ENCODE measurements at places on chromosomes 4 and X. TPM values are rescaled to one million over a fixed set of nuclear protein-coding genes. Genes with fewer than 3 reads are reported as not detected.

PNMA6A gene
- 2.1 TPM for total RNA-seq

NXF2 gene
- not detected for total RNA-seq

ADRA2C gene
- 14.5 TPM for total RNA-seq

GPR173 gene
- total RNA-seq = 2.9 TPM

SLC9B2 gene
- 16.2 TPM for total RNA-seq

CTAG2 gene
- not detected for total RNA-seq

SUPT20HL1 gene
- not detected for total RNA-seq

MCF2 gene
- total RNA-seq = 34.4 TPM

CYTL1 gene
- total RNA-seq = 5.7 TPM

CNKSR2 gene
- 9.4 TPM for total RNA-seq

EREG gene
- 0.42 TPM for total RNA-seq

- peak; percentile 75 for DNase-seq
These were observed 541.4 kb upstream of the BOD1L1 start for GRCh38 chr4:14168919-14169318.

DNA sequence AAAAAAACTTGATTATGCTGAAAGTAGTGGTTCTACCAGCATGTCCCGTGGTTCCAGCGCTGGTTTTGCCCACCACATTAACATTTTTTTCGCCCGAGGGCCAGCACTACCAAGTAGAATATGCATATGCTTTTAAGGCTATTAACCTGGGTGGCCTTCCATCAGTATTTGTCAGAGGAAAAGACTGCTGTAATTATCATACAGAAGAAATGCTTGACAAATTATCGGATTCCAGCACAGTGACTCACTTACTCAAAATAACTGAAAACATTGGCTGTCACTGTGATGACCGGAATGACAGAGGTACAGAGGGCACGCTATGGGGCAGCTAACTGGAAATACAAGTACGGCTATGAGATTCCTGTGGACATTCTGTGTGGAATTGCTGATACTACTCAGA, 34.6 kb downstream of the PRPS2 start:
- no peak for DNase-seq

DNA sequence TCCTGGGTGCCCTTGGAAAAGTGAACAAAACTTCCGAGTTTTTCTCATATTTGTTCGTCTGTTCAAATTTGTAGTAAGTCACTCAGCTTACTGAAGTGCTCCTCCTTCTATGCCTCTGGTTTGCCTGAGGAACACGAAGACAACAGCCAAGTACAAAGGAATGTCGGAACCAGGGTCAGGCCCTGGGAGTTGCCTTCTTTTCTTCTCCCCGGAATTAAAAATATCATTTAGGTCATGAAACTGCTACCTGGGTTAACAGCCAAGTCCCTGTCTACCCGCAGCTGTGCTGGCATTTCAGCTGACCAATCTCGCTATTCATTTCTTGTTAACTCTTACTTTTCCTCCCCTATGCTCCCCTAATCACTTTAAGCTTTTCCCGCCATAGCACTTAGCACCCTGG, 137.6 kb upstream of the TEX13D start:
- no peak for DNase-seq

GRCh38 chr4:140367738-140368137, 5.7 kb upstream of the SCOC start:
- DNase-seq = no peak

DNA sequence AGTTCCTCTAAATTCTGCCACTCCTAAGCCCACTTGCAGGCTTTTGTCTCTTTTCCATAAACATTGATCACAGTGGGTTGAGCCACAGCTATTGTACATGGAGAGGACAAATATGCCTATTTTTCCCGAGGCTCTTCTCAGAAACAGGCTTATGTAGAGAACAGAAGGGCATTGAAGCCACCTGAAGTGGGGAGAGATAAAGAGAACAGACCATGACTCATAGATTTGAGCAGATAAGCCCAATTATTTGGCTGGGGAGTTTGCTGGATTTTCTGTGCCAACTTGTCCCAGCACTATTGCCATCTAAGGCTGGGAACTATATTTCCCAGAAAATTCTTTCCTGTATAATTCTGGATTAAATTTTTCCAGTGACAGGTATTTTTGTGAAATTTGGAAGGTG, 446.1 kb upstream of the RPS6KA3 start:
- DNase-seq = no peak

DNA sequence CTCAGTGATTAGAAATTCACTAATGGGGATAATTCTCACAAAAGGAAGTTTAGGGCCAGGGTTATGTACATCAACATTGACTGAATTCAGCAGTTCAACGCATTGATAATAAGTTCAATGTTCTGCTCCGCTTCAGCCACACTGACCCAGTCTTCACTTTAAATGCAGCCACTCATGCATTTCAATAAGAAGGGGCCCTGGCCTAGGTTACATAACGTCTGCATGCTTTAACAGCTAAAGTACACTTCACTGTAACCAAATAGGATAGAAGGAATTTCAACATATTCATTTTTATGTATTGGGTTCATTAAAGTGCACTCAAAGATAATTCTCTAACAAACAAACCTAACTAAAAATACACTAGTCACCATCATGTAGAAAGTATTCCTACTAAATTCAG, 12.8 kb upstream of the TSPAN7 start:
- no peak for DNase-seq

DNA sequence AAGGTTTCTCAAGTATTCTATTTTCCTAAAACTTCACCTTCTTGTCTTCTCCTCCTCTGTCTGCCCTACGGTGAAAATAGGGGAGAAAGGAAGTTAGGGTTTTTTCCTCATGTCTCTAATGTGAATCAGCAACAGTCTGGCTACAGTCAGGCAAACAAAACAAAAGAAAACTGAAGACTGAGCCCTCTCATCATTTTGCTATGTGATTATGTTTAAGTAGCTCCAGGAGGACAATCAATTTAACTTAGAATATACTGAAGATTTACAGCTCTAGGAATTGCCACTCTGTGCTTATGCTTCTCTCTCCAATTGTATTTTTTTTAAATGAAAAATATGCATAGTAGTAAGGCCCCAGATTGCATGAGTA, 316.2 kb downstream of the GPAT3 start:
- no peak for DNase-seq

DNA sequence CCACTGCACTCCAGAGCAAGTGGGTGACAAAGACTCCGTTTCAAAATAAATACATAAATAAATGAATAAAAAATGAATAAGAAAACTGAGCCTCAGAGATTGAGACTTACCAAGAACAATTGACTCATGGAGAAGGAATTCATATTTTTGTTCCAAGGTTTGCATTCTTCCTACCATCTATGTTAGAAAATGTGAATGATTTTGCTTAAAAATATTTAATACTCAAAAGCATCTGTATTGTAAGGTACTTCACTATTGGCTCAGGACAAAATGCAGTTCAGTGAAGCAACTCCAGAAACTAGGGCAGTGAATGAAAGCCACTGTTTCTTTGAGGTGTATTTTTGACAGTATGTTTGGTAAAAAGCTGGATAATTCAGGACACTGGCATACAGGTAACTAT, 54.1 kb downstream of the XAGE2 start:
- no peak for DNase-seq

- DNase-seq = no peak
These were observed 428.2 kb downstream of the ADAM29 start for GRCh38 chr4:175346376-175346775.

GRCh38 chr4:73676861-73677323, 56.7 kb upstream of the RASSF6 start:
- DNase-seq = peak; percentile 29

- no peak for DNase-seq
These were observed 6.8 kb upstream of the RHOH start for GRCh38 chr4:40190019-40190418.

DNA sequence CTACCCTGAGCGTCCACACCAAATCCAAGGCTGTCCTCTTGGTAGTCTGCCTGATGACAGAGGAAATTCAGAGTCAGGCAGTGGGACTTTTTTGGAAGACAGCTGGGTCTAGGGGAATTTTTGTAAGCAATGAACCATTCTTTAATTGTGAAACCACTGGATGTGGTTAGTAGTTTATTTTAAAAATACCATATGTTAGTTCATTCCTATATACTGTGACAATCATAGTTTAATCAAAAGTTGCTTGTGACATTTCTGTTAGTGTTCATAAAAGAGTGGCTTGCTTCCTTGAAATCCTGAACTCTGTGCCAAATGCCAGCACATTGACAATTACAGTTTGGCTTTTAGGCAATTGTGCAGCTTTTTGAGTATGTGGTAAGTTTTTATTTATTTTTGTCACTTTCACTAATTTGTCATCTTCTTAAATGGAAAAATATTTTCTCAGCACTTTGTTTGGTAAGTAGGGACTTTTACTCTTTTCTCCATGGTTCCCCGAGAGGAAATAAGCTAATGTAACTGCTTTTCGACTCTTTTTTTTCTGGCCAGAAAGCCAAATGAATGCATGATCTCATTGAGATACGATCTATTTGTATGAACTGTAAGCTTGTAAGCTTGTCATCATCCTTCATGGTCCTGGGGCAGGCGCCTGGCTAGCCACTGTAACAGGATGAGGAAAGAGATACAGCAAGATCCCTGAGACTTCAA, 72.6 kb upstream of the SLC4A4 start:
- DNase-seq = no peak

- DNase-seq = no peak
These were observed 41.2 kb upstream of the ENOX2 start for GRCh38 chrX:130944230-130944629.

DNA sequence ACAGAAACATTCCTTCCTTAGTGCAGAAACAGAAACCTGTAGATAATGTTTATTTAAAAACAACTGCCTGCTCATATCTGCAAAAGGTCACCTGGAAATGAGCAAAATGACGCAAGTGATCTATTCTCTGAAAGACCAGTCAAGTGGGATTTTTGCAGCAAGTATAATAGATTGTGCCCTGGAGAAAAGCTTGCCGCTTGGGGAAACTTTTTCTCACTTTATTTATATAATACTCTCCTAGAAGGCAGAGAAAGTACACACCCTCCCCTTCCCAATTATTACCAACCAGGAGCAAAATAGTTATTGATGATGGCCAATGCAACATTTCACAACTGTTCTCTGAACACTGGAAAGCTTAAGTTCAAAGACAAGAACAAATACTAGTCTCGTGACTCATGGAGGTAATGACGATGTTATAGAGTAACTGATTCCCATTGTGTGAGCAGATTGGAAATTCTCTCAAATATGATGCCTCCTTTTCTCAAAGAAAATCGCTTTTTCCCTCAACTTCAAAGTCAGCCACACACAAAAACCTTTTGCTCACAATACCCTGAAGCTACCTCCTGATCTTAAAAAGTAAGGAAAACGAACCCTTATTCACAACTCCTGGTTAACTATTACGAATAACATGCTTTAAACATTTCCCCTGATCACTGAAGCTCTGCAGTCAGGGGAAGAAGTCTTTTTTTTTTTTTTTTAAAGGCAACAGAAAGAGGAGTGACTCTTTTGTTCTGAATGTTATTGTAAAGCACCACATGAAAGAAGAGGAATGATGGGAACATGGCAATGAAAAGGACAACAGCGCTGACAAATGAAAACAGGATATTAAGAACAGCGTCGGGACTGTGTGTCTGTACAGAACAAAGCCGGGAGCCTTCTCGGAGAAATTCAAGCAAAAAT, 41.0 kb downstream of the MID1 start:
- DNase-seq = no peak

GRCh38 chr4:25112995-25113380, 47.3 kb downstream of the SEPSECS start:
- no peak for DNase-seq

DNA sequence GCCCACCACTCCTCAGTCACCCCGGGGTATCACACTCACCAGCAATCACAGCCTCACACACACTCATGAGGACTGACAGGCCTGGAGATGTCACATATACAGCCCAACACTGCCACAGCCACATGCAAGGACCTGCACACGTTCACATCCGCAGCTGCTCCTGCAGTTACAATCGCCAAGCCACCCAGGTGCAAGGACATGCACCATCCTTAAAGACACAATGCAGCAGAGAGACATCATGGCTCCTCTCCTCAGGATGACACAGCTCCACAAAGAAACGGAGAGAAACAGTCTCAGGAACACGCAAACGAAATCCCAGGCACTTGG, 1.1 kb downstream of the PCSK1N start:
- no peak for DNase-seq

GRCh38 chr4:99013402-99013843, 17.9 kb downstream of the METAP1 start:
- no peak for DNase-seq

- no peak for DNase-seq
These were observed 101.5 kb downstream of the MGST2 start for GRCh38 chr4:139767168-139767567.

DNA sequence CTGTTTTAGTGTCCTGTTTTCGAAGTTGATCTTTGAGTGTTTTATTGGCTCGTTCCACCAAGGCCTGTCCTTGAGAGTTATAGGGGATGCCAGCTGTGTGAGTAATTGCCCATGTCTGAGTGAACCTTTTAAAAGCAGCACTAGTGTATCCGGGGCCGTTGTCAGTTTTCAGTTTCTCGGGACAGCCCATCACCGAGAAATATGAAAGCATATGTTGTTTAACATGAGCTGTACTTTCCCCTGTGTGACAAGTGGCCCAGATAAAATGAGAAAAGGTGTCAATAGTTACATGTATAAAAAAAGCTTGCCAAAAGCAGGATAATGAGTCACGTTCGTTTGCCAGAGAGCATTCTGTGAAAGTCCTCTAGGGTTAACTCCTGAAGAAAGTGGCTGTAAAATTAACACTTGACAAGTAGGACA, 48.6 kb upstream of the RASSF6 start:
- peak; percentile 56 for DNase-seq

GRCh38 chr4:77856152-77856551, 6.5 kb upstream of the MRPL1 start:
- DNase-seq = no peak

- DNase-seq = no peak
These were observed 180.8 kb upstream of the BCOR start for GRCh38 chrX:40278340-40279090.

DNA sequence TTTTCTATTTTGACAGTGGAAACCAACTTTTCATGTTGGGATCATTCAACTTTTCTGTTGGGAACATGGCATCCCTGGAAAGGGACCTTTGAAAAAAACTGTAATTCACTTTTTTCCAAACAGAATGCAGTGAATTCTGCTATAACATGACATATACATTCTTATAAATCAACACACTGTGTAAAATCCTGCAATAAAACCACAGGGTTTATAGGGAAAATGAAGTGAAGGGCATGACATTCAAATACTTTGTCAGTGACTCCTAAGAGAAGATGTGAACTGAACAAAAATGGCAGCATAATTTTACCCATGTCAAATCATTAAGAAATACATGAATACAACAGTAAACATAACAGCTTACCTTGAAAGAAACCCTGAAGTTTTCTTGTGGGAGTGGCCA, 264.5 kb upstream of the ANKRD50 start:
- DNase-seq = no peak

- no peak for DNase-seq
These were observed 69.6 kb downstream of the SPANXN4 start for GRCh38 chrX:143095321-143095720.

- DNase-seq = no peak
These were observed 15.3 kb upstream of the ANXA5 start for GRCh38 chr4:121712001-121712651.

Data from adrenal gland (tissue), 19 donors.